ENCODE measurements at places on chromosomes 1 and 21.

- no peak for DNase-seq
These were observed 83.0 kb downstream of the EPHB2 start for GRCh38 chr1:22793647-22794046.

GRCh38 chr1:75426688-75427087, 184.2 kb downstream of the SLC44A5 start:
- no peak for DNase-seq

DNA sequence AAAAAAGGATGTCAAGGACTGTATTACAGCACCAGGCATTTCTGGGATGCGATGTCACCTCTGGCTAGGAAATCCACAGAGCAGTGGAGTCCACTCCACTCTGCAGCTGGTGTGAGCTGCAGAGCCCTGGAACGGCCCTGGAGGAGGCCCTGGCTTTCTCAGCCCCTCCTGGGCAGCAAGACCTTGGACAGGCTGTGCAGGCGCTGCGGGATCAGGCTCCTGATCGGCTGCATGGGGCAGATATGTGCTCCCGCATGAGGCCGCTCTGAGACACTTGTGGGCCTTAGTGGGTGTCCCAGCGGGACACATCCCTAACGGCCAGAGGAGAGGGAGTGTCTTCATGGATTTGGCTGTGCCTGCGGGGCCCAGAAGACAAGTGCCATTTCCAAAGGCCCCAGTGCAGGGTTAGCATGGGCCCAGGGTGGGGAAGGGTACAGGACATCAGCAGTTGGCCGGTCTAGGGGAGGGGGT, 6.2 kb downstream of the DNMT3L start:
- DNase-seq: no peak

- DNase-seq: no peak
These were observed 16.4 kb downstream of the GPSM2 start for GRCh38 chr1:108893141-108893530.

GRCh38 chr1:228353601-228354371, 52.8 kb downstream of the TRIM11 start:
- DNase-seq: no peak

GRCh38 chr1:147579934-147580537, 38.7 kb downstream of the BCL9 start:
- DNase-seq: peak; percentile 20

DNA sequence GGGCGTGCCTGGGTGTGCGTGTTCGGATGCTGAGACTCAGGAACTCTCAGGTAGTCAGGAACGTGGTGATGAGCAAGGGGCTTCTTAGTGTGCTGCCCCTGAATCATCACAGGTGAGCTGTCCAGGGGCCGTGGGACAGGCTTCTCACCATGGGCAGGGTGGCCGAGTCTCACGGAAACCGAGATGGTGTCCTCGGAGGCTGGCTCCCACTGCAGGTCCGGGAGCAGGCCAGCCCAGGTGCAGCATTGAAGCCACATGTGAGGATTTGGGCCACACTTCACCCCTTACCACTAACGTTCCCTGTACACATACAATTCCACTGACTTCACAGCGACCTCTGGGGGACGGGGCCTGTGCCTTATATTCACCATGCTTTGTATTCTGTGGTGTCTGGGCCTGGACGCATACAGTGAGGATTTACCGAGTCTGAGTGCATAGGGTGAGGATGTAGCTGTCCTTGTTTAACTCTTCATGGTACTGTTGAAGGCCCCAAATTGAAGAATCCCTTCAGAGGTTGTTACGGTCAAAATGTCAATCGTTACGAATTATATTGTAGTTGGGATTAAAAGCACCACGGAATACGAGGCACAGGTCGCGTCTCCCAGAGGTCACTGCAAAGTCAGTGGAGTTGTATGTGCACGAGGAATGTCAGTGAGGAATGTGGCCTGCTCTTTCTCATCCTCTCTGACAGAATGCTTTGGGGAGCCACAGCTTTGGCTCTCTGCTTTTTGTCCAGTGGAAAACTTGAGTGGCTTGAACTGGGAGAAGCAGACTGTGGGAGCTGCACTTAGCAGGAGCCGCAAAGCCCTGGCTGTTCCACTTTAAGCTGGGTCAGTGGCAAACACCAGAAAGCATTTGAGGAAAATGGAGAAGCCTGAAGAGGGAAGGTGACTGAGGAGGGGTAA, 95.3 kb downstream of the MTR start:
- no peak for DNase-seq

DNA sequence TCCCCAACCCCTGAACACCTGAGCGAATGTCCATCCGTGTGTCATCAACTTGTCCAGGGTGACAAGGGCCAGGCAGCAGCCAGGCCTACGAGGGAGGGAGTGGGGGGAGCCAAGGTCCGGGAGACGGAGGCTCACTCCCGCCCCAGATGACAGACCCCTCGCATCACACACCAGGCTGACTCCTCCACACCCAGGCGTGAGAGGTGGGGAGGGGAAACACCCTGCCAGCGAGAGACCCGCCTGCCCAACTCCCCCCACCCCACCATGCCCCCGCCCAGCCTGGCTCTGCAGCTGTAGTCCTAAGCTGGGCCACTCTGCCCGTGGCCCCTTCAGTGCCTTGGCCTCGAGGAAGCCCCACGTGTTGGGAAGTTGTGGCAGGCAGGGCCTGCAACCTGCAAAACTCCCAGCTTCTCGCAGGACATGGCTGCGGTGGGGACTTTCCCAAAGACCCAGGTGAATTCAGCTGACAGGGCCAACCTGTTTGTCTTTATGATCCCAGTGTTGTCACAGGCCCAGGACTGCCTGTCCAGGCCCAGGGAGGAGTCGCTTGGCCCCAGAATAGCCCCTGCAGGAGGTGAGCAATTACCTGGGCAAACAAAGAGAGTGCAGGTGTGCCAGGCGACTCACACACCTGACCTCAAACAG, 62.9 kb downstream of the RIPK4 start:
- DNase-seq: no peak

- no peak for DNase-seq
These were observed 5.6 kb downstream of the PPP1R15B start for GRCh38 chr1:204405988-204406387.

DNA sequence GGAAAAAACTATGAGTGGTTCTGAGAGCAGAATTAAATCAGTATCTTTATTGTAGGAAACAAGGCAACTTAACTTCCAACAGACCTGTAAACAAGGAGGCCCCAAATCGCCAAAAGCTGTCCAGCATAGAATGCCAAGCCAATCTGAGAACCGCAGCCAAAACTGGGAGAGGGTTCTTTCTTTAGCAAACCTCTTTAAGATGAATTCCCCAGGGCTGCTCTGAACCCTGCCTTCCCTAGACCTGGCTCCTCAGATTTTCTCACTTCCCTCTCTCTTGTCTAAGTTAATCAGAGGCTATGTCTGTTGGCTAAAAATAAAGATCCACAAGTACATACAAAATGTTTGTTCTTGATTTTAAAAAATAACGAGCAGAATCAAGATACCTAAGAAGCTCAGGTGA, 141.4 kb downstream of the SMYD3 start:
- peak; percentile 15 for DNase-seq

DNA sequence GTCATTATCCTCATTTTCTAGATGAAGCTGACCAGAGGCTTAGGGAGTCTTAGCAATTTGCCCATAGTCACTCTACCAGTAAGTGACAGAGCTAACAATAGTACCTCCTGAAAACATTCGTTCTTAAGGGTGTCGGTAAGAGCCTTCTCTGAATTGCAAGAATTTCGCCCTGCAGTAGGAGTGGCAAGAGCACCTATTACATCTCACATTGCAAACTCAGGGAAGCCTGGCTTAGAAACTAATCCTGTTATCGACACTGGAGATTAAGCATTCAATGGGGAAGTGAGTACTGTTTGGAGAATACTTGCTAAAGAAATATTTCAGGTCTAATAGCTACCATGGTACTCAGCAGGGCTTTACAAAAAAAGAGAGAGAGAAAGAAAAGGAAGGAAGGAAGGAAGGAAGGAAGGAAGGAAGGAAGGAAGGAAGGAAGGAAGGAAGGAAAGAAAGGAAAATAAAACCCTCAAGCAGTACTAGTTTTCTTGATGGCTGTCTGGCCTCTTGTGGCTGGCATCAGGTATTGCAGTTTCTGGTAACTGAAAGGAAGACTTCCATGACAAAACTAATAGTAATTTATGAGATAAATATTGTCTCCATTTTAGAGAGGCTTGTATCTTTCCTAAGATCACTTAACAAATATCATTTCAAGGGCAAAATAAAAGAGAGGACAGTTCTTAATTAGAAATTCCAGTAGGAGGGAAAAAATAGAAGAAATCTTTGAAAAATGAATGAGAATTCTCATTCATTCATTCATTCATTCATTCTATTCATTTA, 10.4 kb downstream of the C1orf226 start:
- peak; percentile 28 for DNase-seq

GRCh38 chr1:91476533-91477217, 24.0 kb upstream of the CDC7 start:
- DNase-seq: no peak

DNA sequence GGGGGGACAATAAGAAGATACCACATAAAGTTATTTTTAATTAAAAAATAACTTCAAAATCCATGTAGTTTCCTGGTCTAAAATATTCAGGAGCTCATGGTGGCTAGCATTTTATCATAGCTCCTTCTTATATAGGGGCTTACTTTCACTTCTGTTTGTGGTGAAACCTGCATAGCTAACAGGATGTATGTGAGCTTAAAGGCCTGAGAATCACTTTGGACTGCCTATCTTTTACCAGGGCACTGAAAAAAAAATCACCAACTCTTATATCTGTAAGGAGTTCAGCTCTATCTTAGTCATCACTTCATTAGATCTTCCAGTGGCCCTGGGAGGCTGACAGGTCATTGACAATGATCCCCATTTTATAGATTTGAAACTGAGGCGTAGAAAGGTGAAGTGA, 21.3 kb downstream of the UROD start:
- peak; percentile 13 for DNase-seq

DNA sequence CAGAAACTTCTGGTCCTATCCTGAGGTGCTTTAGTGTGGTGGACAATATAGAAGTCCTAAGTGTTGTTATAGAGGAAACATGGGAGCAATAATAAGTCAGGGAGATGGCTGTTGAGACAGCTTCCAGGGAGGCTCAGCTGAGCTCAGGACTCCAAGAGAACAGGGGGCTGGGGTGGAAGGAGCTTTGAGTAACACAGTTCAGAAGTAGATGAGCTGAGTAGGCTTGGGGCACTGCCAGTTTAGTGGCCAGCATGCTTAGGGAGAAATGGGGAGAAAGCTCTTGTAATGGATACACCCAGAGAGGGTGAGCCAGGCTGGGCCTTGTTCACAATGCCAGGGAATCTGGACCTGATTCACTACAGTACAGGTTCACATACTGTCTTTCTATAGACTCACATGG, 201.6 kb downstream of the DAB1 start:
- DNase-seq: no peak

DNA sequence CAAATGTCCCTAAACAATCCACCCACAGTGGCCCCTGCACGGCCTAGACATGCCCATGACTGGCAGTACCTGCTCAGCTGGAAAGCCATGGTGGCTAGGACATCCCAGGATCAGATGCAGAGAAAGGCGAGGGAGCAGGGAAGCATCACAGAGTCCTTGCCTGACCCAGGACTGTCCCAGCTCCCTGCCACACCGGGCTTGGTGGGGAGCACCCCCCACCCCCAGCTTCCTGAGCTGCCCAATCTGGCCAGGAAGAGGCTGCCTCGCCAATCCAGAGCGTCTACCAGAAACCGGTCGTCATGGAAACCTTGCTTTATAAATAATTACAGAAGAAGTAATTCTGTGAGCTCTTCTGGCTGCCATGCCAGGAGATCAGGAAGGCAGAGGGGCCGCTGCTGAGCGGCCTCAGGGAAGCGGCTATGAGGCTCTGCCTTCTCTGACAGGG, 34.8 kb downstream of the ACOT7 start:
- DNase-seq: peak; percentile 70

- no peak for DNase-seq
These were observed 375.8 kb downstream of the NCAM2 start for GRCh38 chr21:21373969-21374368.

GRCh38 chr21:40278345-40278744, 411.1 kb downstream of the PCP4 start:
- DNase-seq: no peak

GRCh38 chr1:246153796-246154212, 353.3 kb downstream of the SMYD3 start:
- DNase-seq: no peak

DNA sequence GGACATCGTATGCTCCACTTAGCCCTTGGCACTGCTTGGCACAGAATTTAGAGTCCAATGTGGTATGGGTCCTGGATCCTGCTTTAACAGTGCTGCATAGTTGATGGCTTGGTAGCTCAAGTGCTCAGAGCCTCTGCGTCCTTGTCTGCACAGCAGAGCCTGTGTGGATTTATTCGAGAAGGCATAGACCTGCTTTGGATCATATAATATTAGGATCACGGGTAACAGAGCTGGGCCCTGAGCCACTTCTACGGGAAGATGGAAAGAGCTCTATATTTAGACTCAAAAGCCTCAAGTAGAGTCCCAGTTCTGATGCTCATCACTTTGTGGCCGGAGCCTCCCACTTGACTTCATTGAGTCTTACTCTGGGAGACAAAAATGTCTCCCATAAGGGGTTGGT, 164.4 kb upstream of the EDN2 start:
- DNase-seq: no peak

DNA sequence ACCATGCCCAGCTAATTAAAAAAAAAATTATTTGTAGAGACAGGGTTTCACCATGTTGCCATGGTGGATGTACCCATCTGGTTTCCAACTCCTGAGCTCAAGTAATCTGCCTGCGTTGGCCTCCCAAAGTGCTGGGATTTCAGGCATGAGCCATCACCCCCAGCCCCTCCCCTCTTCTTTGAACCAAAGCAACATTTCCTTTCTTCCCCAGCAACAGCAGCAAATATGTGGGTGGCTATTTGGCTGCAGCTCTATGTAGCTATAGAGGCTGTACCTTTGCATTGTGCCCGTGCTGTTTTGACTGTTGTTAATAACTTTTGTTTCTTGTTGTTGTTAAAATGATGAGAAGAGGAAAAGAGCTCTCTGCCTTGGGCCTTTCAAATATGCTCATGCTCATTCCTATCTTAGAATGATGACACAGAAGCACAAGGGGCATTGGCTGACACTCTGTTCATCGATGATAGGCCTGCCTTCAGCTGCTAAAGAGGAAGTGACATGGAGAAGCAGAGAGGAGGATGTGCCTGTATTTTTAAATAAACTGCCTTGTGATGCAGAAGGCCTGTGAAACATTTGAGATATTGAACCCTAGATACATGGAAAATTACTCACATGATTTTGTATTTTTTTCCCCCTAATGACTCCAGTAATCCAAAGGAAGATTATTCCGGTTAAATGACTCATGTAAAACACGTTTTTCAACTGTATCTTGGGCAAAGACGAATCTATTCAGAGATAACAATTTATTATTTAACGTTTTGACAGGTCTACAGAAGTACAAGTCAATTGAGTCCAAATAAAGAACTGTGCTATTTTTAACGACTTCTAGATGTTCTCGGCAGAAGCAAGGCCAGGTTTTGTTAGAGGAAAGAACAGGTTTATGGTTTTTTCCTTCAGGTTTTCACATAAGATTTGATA, 20.5 kb upstream of the XPR1 start:
- DNase-seq: no peak
